Right kidney (tissue), 9 donors: ENCODE measurements at places on chromosomes 13 and 19.
A peak's percentile ranks its signal among the peaks of the same experiment; 100 is the strongest.

DNA sequence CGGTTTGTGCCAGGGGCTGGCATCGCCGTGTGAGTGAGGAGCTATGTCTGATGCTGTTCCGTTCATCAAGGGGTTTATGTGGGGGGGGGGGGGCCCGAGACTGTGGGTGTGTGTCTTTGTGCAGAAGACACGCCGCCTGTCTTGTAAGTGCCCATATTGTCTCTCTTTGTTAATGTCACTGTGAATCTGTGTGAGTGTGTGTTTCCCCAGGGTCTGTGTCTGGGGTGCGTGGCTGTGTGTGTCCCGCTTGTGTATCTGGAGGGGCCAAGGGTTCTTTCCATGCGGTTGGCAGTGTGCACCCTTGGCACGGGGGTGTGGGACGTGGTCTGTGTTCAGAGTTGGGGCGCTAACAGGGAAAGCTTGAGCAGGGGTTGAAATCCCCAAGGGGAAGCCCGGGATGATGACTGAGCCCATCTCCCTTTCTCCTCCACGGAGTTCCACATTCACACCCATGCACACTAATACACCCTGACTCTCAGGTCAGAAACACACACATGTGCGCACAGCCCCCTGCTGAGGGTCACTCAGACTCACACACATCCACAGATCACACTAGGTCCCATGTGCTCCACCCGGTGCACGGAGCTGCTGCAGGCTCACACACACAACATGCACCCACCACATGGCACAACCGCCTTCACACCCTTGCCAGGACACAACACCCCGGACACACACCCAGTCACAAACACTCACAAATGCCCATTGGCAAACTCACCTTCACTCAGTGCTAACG is 1.8 kb downstream of the NCAN start:
- DNase-seq, result no peak

DNA sequence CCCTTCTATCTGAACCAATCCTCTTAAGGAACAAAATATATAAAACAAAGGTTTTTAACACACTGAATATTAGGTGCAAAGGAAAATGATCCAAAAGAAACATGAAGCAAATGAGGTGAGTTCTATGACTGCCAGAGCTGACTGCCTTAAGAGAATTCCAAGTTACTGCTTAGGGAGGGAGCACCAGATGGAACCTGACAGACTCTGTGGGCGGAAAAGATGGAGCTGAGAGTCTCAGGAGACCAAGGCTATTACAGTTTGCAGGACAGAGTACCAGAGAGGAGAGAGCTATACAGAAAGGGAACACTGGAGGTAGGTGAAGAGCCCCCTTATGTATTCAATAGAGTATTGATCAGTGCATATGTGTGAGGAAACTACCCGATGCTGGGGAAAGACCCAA is 87.2 kb downstream of the B3GLCT start:
- DNase-seq, result no peak

- no peak for DNase-seq
These were observed 664.2 kb upstream of the SLC10A2 start for GRCh38 chr13:103730407-103730806.

DNA sequence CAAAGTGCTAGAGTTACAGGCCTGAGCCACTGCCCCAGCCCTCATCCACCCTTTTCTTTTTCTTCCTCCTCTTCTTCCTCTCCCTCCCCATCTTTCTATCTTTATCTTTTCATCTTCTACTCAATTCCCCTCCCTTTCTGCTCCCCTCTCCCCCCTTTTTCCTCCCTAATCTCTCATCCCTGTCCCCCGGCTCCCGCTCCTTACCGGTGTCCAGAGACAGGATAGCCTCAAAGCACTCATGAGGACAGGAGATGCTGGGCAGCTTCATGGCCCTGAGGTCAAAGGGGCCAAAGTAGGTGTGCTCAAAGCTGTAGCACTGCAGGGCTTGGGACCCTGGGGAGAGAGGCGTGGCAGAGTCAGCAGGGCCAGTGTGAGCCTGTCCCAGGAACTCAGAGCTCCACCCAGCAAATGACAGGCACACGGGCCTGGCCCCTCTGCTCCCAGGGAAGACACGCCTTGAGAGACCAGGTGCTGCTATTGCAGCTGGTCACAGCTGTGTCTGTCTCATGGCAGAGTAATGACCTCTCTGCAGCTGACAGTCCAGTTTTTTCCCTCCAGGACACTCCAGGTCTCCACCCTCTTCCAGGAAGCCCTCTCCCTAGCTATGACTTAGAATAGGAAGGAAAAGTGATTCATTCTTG is 2.6 kb downstream of the LYPD5 start:
- DNase-seq, result no peak

DNA sequence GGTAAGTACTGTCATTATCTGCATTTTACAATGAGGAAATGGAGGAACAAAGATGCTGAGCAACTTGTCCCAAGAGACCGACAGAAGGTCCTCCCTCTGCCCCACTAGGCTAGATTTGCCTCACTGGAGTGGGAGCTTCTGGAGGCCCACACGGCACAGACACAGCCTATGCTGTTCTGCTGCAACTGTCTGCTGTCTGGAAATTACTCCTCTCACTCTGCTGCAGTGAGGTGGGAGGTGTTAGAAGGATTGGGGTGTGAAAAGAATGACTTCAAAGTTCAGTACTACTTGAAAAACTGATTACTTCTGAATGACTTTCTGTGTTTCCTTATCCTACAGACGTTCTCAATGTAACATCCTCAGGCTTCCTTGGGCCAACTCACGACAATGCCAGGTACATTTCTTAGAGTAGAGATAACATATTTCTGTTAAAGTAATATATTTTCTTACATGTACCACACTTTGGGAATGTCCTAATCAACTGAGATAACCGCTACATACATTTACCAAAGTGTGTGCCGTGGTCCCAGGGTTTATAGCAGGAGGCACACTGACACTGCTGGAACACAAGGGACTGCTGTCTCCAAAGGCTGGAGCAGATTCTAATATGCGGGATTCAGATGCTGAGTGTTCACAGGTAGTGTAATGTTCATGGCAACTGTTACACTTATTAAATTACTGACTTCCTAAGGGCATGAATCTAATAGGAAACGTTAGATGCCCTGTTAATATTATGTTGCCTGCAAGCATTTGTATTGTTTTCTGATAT is 53.5 kb upstream of the WASF3 start:
- no peak for DNase-seq

- DNase-seq, result no peak
These were observed 879.1 kb downstream of the SLITRK1 start for GRCh38 chr13:83003185-83003584.

DNA sequence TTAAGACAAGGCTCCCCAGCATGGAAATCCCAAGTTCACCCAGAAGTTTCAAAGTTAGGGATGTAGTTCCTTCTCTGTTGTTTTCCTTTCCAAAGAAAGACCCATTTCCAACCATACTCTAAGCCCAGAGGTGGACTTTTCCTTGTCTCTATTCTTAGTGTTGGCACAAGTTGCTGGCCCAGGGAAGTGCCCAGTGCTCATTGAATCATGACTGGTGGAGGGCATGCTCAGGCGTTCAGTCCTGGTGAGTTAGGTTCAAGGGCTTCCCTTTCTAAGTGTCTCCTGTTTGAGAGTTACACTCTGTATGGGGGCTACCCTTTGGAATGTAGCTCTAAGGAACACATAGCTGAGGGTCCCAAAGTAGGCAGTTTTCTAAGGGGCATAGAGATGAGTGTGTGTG is 389.5 kb downstream of the KCNRG start:
- DNase-seq, result no peak

- DNase-seq, result no peak
These were observed 17.8 kb downstream of the PROZ start for GRCh38 chr13:113176280-113176679.

DNA sequence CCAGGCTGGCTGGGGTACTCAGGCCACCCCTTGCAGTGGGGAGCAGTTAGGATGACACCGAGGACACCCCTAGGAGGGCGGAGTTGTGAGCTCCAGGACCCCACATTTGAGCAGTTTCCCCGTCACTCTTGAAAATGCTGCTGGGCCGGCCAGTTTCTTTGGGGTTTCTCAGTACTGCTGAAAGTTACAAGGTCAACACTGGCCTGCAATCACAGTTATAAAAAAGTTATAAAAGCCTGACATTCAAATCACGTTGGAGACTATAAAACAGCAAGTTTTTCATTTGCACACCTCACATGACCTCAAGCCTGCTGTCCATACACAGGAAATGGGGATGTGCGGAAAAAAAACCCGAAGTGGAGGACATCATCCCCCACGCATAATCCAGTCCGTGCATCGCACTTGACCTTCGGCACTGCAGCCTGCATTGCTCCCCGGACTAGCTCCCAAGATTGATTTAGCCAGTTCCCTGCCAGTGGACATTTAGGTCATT is 27.0 kb downstream of the DNM2 start:
- DNase-seq, result no peak

- no peak for DNase-seq
These were observed 29.7 kb upstream of the ENOX1 start for GRCh38 chr13:43816401-43816889.

DNA sequence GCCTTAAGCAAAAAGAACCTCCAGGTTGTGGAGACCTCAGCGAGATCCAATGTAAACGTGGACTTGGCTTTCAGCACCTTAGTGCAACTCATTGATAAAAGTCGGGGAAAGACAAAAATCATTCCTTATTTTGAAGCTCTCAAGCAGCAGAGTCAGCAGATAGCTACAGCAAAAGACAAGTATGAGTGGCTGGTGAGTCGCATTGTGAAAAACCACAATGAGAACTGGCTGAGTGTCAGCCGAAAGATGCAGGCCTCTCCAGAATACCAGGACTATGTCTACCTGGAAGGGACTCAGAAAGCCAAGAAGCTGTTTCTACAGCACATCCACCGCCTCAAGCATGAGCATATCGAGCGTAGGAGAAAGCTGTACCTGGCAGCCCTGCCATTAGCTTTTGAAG is 58.5 kb downstream of the ARHGAP35 start:
- DNase-seq, result no peak

GRCh38 chr13:34522808-34523207 is 419.3 kb upstream of the NBEA start:
- DNase-seq, result no peak

- DNase-seq, result peak; percentile 94
These were observed 15.3 kb downstream of the IZUMO2 start for GRCh38 chr19:50147462-50148423.

GRCh38 chr13:98254513-98254912 is 77.4 kb upstream of the RNF113B start:
- DNase-seq, result no peak

- DNase-seq, result no peak
These were observed 1.9 kb downstream of the GALP start for GRCh38 chr19:56177564-56178243.

DNA sequence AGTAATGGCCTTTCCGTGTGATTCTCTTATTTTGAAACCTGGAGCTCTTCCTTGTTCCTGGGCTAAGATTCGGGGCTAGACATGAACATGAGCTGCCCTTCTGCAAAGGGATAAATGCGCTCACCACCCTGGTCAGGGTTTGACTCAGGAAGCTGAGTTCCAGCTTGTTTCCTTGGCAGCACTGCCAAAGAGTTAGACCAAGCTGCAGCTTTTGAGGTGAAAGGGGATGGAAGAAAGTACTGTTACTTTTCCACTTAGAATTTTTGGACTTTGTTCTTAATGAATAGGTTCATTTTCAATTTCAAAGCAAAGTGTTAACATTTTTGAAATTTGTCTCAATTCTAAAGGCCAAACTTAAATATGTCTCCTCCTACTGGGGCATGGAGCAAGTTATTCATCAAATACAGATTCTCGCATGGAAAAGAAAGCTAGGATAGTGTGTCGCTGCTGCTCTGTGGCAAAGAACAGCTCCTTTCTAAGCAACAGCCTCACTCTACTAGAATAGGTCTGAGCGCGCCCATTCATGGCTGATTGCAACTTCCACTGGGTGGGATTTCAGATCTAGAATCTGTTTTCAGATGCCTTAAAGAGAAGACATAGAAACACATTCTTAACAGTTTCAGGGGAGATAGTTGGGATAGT is 2.2 kb downstream of the RGCC start:
- no peak for DNase-seq

DNA sequence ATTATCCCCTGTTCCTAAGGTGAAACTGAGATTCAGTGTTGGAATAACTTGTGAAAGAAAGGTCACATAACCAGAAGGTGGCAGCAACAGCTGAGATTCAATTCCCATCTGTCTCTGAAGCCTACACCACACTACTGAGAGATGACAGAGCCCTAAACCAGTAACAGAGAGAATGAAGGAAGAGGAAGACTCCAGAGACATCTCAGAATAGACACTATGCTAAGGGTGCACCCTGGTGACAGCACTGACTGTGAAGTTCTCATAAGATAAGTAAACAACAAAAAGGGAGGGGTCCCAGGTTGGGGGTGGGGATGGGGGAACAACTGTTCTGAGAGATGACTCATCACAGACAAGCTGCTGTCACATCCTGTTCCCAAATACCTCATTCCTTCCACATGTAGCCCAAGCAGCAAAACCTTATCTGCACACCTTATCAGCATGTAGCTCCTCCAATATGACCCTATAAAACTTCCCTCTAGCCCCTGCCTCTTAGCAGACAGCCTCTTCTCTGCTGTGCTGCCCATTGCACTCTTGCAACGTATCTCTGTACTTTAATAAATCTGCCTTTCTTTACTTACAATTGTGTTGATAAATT is 46.5 kb downstream of the UTP14C start:
- no peak for DNase-seq

DNA sequence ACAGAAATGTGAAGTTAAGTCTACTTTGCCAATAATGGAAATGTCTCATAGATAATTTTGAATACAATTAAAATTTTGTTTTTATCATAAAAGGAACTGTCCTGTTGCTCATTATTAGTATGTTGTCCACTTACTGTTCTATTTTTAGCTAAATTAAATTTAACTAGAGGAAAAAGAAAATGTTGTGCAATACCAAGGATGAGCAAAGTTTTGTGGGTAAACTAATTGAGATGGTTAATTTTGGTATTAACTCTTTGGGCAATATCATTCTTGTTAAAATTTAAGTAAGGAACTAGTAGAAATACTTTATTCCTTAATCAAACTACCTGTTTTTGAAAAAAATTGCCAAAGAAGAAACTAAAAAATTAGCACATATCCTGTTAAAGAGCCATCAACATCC is 43.5 kb downstream of the SOX1 start:
- DNase-seq, result no peak

DNA sequence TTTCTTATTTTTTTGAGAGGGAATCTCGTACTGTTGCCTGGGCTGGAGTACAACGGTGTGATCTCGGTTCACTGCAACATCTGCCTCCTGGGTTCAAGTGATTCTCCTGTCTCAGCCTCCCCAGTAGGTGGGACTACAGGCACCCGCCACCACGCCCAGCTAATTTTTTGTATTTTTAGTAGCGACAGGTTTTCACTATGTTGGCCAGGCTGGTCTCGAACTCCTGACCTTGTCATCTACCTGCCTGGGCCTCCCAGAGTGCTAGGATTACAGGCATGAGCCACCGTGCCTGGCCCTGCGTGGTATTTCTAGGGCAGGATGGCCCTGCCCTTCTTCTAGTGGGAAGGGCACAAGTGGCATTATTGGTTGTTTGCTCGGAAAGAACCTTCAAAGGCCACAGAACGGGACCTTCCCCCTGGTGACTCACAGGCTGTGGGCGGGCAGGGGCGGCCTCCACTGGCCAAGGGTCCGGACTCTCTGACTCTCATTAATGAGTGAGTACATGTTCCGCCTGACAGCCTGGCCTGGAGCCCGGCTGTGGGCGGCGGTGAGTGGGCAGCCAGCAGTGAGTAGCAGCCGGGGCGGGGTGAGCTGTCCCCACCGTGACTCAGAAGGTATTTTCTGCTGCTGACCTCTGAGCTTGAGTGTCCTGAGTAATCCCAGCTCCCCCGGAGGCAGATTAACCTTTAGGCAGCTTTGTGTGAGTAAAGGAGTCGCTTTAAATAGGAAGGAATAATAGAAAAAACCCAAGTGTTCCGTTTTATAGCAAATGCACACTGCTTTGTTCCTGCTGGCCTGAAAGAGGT is 5.1 kb downstream of the DOT1L start:
- peak; percentile 69 for DNase-seq
